ENCODE measurements at places on chromosomes 7 and 10. TPM values are rescaled to one million over a fixed set of nuclear protein-coding genes. Genes with fewer than 3 reads are reported as not detected.

HSPA12A gene
- total RNA-seq = 18.0 TPM

NEUROD6 gene
- total RNA-seq = not detected

ATRNL1 gene
- total RNA-seq = 1.4 TPM

PON3 gene
- total RNA-seq = under 0.01 TPM

LIPA gene
- 61.9 TPM for total RNA-seq

TMEM176B gene
- total RNA-seq = not detected

CXCL12 gene
- 75.3 TPM for total RNA-seq

WIPF3 gene
- not detected for total RNA-seq

TFEC gene
- total RNA-seq = not detected

MMD2 gene
- not detected for total RNA-seq

AIMP2 gene
- total RNA-seq = 56.0 TPM

ITIH5 gene
- 1.4 TPM for total RNA-seq

CACUL1 gene
- total RNA-seq = 20.3 TPM

STK31 gene
- total RNA-seq = under 0.01 TPM

COMTD1 gene
- total RNA-seq = 4.2 TPM

GATA3 gene
- total RNA-seq = 0.28 TPM

TCAF2 gene
- total RNA-seq = 6.5 TPM

MIOS gene
- 38.3 TPM for total RNA-seq

Data from regular cardiac myocyte (primary cell).